ENCODE measurements at places on chromosomes 5 and 9. TPM values are rescaled to one million over a fixed set of nuclear protein-coding genes. Genes with fewer than 3 reads are reported as not detected.
A peak's percentile ranks its signal among the peaks of the same experiment; 100 is the strongest.

Gene MED10
- 82.0 TPM for total RNA-seq

Gene SPATA31E1
- not detected for total RNA-seq

Gene HTR1A
- total RNA-seq: not detected

Gene SLC1A1
- total RNA-seq: 2.9 TPM

Gene IRX2
- not detected for total RNA-seq

Gene FOXD4L5
- total RNA-seq: 0.37 TPM

Gene ZFP2
- total RNA-seq: not detected

Gene SLC34A3
- 1.4 TPM for total RNA-seq

Gene GBGT1
- total RNA-seq: 1.2 TPM

Gene FGD3
- 84.9 TPM for total RNA-seq

- H3K4me1 ChIP-seq: peaks cover 18% of the 10 kb centered on the region
- no peak for DNase-seq
- no peak overlapping the region for H3K4me3 ChIP-seq
Measured at GRCh38 chr9:121763561-121764370, 112.3 kb downstream of the DAB2IP start.

DNA sequence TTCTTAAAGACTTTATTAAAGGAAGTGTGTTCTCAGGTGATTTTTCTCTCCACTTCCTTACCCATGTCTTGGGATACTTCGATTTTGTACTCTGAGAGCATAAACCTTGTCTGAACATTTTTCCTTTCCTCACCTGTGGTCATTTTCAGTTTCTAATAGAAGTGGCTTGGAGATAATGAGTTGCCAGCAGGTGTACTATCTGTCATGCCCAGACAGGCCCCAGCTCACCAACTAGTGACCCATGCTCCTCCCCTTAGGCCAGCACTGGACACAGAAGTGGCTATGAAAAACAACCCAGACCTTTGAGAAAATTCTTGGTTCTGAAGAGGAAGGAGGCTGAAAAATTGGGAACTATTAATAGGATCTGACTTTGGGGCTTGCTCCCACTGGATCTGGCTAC lies 49.2 kb upstream of the SMIM32 start:
- H3K36me3 ChIP-seq: no peaks in the 10 kb centered on the region
- DNase-seq: no peak

- no peak for DNase-seq
- H3K27ac ChIP-seq: no peak overlapping the region
- H3K27me3 ChIP-seq: no peaks in the 10 kb centered on the region
Measured at GRCh38 chr5:150301901-150302300, 804 bp downstream of the ARSI start.

DNA sequence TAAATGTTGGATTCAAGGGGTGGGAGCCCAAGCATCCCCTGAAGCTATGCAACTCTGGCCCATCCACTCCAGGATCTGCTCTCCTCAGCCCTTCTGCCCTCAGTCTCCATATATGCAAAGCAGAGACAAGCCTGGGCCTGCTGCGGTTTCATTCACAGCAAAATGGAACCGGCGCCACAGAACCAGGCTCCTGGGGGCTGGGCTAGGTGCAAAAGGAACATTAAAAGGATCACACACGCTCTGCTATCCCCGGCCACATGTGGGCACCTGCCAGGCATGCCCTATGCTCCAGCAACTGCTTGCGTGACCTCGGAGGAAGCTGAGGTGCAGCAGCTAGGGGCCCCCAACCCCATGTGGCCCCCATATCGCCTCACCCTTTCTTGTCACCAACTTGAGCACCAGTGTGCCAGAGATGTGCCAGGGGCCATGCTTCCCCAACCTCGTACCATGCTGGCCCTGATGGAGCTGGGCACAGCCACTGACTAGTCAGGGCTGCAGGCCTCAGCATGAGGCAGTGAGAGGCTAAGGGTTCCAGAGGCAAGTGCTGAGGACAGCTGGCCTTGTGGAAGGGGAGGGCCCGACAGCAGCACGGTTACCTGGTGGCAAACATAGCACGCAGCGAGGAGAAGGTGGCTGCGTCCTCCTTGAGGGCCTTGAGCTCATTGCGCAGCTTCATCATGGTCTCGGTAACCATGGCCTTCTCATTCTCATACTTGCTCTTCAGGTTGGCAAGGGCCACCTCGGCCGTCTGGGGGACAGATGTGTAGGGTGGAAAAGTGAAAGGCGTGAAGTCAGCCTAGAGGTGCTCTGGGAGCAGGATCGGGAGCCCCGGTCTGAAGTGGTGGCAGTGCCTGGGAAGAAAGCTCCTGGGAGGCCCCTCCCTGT lies 47.2 kb downstream of the BICD2 start:
- DNase-seq: no peak
- H3K4me3 ChIP-seq: no peak overlapping the region
- H3K36me3 ChIP-seq: 0 out of 2 replicates have a peak, but pooled peaks cover 7% of the 10 kb centered on the region
- no peaks in the 10 kb centered on the region for H3K27me3 ChIP-seq

- H3K27ac ChIP-seq: no peak overlapping the region
- no peaks in the 10 kb centered on the region for H3K4me1 ChIP-seq
- no peaks in the 10 kb centered on the region for H3K27me3 ChIP-seq
- no peaks in the 10 kb centered on the region for H3K36me3 ChIP-seq
- no peak overlapping the region for H3K4me3 ChIP-seq
Measured at GRCh38 chr9:74379718-74380117, 117.4 kb upstream of the RORB start.

DNA sequence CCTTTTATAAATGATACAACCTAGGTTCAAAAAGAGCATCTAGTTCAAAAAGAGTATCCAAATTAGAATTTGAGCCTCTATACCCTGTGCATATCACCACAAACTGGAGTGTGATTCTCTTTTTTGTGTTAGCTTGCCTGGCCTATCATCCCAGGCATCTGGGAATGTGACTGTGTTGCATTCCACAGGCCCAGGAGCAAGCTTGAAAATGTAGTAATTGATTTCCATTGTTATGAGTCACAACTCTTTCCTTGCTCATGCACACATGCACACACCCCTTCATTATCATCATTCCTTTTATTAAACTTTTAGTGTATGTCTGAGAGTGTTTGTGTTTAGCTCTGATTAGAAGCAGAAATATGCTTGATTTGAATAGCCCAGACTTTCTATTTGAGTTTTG lies 75.2 kb downstream of the FCHO2 start:
- H3K27me3 ChIP-seq: no peaks in the 10 kb centered on the region
- no peak overlapping the region for H3K4me3 ChIP-seq
- peak overlapping the region; percentile 90 for H3K27ac ChIP-seq
- peak; percentile 95 for DNase-seq
- H3K4me1 ChIP-seq: peaks cover 32% of the 10 kb centered on the region

DNA sequence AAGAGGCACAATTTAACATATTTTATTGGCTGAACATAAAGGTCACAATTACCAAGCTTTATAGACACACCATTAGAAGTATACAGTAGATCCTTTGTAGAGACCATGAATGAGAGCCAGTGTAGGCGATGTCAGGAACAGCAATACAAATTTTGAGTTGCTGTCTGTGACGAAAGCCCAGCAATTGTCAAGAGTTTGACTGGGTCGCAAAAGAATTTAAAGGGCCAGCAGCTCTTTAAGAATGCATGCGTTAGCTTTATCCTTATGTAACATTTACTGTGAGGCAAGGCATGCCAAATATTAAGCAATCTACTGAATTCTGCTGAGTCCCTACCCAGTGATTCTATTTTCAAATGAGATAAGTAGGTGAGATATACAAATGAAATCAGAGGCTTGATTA lies 236.9 kb downstream of the ARRDC3 start:
- H3K27me3 ChIP-seq: no peaks in the 10 kb centered on the region
- H3K36me3 ChIP-seq: no peaks in the 10 kb centered on the region
- DNase-seq: no peak

- no peak for DNase-seq
- H3K27me3 ChIP-seq: 0 out of 2 replicates have a peak, but pooled peaks cover 5% of the 10 kb centered on the region
- H3K4me1 ChIP-seq: no peaks in the 10 kb centered on the region
- no peaks in the 10 kb centered on the region for H3K36me3 ChIP-seq
- H3K4me3 ChIP-seq: no peak overlapping the region
- H3K27ac ChIP-seq: no peak overlapping the region
Measured at GRCh38 chr9:37034305-37034937, 353 bp upstream of the PAX5 start.

DNA sequence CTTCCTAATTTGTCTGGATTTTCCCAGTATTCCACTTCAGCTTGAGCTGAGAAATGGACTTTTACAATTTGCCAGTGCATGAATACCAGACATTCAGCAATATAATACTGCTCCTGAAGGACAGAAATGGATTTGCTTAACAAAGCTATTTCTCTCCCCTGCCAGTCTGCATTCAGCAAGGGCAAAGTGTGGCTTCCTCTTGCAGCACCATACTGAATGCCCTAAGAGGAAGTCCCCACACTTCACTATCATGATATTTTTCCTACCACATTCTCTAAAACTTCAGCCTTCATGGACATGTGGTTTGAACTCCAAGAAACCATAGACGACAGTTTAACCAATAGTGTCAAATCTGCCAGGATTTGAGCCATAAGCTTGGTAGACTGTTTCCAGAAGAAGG lies 19.8 kb upstream of the TLE4 start:
- no peaks in the 10 kb centered on the region for H3K36me3 ChIP-seq
- DNase-seq: no peak
- no peak overlapping the region for H3K27ac ChIP-seq
- no peak overlapping the region for H3K4me3 ChIP-seq

GRCh38 chr5:82525626-82526025 lies 247.5 kb upstream of the RPS23 start:
- no peaks in the 10 kb centered on the region for H3K27me3 ChIP-seq
- DNase-seq: no peak
- H3K4me1 ChIP-seq: no peaks in the 10 kb centered on the region
- H3K27ac ChIP-seq: no peak overlapping the region

GRCh38 chr9:20479419-20480155 lies 142.7 kb downstream of the MLLT3 start:
- H3K27ac ChIP-seq: no peak overlapping the region
- no peak overlapping the region for H3K4me3 ChIP-seq
- H3K27me3 ChIP-seq: no peaks in the 10 kb centered on the region
- no peak for DNase-seq
- H3K4me1 ChIP-seq: no peaks in the 10 kb centered on the region
- no peaks in the 10 kb centered on the region for H3K36me3 ChIP-seq

- peaks cover 17% of the 10 kb centered on the region for H3K4me1 ChIP-seq
- no peaks in the 10 kb centered on the region for H3K27me3 ChIP-seq
- no peak overlapping the region for H3K27ac ChIP-seq
- H3K36me3 ChIP-seq: no peaks in the 10 kb centered on the region
Measured at GRCh38 chr9:129999141-129999510, 43.9 kb downstream of the FNBP1 start.

DNA sequence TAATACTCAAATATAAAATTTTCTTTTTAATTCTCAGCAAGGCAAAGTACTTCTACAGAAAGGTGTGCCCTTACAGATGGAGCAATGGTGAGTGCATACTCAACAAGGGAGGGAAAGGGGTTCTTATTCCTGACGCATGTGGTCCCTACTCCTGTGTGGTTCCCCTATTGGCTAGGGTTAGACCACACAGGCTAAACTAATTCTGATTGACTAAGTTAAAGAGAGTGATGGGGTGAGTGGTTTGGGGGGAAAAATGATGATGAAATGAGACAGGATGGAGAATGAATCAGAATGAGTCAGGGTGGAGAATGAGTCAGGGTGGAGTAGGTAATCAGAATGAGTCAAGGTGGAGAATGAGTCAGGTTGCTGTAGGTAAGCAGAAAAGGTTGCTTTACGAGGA lies 22.9 kb upstream of the HMGCS1 start:
- DNase-seq: no peak
- peaks cover 7% of the 10 kb centered on the region for H3K27me3 ChIP-seq
- H3K4me1 ChIP-seq: no peaks in the 10 kb centered on the region
- no peak overlapping the region for H3K27ac ChIP-seq
- H3K4me3 ChIP-seq: no peak overlapping the region

GRCh38 chr9:89414670-89415324 lies 83.1 kb downstream of the SEMA4D start:
- H3K27me3 ChIP-seq: no peaks in the 10 kb centered on the region
- DNase-seq: no peak
- H3K27ac ChIP-seq: no peak overlapping the region
- no peaks in the 10 kb centered on the region for H3K36me3 ChIP-seq
- no peak overlapping the region for H3K4me3 ChIP-seq
- no peaks in the 10 kb centered on the region for H3K4me1 ChIP-seq

GRCh38 chr9:106689089-106689488 lies 173.9 kb upstream of the ZNF462 start:
- no peak for DNase-seq
- H3K4me3 ChIP-seq: no peak overlapping the region
- H3K27me3 ChIP-seq: no peaks in the 10 kb centered on the region
- H3K36me3 ChIP-seq: no peaks in the 10 kb centered on the region
- H3K27ac ChIP-seq: no peak overlapping the region
- no peaks in the 10 kb centered on the region for H3K4me1 ChIP-seq

- DNase-seq: no peak
- no peaks in the 10 kb centered on the region for H3K4me1 ChIP-seq
- no peaks in the 10 kb centered on the region for H3K27me3 ChIP-seq
- H3K27ac ChIP-seq: no peak overlapping the region
Measured at GRCh38 chr5:154437281-154437965, 8.4 kb upstream of the SAP30L start.

Measured in PC-9 (cell line).